Kidney glomerular epithelial cell (primary cell): ENCODE measurements at places on chromosomes 4 and X.

- no peak for DNase-seq
Measured at GRCh38 chrX:51931566-51932150, 38.2 kb downstream of the MAGED1 start.

DNA sequence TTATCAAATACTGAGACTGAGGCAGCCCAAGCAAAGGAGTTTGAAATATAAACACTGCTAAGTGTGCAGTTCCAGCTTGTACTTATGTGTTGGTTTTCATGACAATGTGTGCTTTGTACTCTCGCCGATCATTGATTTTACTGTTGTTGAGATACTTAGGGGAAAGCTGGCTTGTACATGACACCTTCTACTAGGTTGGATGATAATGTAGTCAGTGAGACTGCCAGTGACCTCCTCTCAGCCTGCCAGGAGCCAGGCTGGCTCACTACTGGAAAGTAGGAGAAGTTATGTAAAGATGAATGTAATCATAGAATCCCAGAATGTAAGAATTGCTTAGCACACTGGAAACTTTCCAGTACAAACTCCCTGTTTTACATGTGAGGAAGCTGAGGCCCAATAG lies 132.0 kb downstream of the AFF2 start:
- no peak for DNase-seq

DNA sequence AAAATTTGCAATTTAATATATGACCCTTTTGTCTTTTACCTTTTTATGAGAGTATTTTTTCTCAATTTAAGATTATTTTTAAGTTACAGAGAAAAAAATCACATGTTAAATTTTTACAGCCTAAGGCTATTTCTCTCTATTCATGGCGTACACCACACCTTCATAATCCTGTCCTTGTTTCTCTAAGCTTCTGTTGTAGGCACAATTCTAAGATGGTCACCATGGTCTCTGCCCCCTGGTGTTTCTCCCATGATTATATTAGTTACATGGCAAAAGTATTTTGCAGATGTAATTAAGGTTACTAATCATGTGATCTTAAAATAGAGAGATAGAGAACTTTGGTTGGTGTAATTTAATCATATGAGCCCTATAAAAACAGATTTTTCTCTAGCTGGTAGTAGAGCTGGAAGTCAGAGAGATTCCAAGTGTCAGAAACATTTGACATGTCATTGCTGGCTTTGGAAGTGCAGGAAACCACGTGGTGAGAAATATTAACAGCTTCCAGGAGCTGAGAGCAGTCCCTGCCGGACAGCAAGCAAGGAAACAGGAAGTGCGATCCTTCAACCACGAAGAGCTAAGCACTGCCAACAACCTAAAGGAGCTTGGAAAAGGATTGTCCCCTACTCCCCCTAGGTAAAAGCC lies 89.8 kb downstream of the EIF4E start:
- DNase-seq = peak; percentile 59

DNA sequence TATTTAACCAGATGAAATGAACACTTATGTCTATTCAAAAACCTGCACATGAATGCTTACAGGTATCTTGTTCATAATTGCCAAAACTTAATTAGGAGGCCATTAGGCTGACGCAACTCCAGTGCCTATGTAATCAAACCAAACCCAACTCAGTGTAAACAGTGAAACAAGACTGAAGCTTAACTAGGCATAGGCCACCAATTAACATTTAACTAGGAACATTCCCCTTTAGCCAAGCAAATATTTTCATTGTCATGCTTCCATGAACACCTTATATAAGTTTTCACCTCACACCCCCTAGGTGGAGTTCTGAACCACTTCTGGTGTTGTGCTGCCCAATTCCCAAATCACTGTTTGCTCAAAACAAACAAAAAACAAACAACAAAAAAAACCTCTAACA lies 686.0 kb downstream of the STPG2 start:
- peak; percentile 19 for DNase-seq

- DNase-seq = no peak
Measured at GRCh38 chrX:115260330-115260729, 26.4 kb upstream of the LRCH2 start.

- DNase-seq = peak; percentile 31
Measured at GRCh38 chr4:152957437-152958171, 21.5 kb downstream of the FHDC1 start.

DNA sequence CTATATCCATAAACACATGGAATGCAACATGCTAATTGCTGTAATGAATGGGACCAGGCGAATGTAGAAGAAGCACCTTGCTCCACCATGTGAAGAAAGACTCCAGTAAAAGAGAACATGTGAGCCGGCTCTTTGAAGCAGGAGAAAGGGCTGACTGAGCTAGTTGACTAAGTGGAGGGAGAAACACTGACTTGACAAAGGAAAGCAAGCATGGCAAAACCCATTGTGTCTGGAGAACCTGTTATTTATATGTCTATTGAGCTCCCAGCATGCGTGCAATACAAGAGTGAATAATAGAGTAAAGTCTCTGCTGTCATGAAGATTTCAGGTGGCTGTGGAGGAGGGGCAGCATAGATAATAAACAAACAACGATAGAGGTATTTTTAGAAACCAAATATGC lies 559.9 kb downstream of the RAB28 start:
- no peak for DNase-seq

DNA sequence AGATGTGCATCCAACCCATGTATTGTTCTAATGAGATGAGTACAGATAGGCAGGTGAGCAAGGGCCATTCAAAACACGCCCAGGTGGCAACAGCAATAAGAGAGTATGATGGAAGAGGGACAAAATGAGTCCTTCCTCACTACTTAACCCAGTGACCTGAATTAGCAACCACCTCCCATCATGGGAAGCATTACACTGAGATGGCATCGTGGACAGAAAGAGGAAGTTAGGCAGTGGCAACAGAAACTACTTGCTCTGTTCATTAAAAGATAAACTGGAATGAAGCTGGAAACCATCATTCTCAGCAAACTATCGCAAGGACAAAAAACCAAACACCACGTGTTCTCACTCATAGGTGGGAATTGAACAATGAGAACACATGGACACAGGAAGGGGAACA lies 17.2 kb downstream of the RXFP1 start:
- no peak for DNase-seq

- DNase-seq = no peak
Measured at GRCh38 chr4:157600583-157600982, 380.1 kb downstream of the GRIA2 start.

DNA sequence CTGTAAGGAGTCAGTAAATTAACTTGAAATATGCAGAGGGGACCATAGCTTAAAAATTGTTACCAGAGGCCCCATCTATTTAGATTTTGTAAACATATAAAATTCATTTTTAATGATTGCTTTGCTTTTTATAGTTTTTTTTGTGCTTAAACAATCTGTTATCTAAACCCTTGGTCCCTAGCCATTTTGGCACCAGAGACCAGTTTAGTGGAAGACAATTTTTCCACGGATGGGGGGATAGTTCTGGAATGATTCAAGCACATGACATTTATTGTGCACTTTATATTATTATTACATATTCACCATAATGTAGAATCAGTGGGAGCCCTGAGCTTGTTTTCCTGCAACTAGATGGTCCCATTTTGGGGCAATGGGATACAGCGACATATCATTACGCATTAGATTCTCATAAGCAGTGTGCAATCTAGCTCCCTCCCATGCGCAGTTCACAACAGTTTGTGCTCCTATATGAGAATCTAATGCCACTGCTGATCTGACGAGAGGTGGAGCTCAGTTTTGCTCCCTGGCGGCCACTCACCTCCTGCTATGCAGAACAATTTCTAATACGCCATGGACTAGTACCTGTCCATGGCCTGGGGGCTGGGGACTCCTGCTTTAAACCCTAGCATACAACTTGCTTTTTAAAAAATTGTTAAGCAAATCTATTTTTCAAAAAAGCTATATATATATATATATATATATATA lies 5.9 kb downstream of the ZXDA start:
- no peak for DNase-seq

DNA sequence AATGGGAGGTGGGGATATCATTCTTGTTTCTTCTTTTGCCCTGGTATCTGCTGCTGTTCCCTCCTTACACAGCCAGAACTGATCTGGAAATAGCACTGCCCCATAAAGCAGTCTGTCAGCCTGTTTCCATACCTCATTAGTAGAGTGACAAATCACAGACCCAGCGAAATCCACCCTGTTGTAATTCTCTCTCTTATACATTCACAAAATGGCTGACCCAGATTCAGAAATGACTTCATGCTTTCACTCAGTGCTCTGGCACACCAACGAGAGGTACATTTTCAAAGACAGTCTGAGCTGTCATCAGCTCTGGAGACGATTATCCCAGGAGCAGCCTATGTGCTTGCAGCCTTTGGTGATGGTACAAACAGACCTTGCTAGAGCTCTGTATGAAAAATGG lies 164.6 kb downstream of the AFF2 start:
- DNase-seq = no peak

DNA sequence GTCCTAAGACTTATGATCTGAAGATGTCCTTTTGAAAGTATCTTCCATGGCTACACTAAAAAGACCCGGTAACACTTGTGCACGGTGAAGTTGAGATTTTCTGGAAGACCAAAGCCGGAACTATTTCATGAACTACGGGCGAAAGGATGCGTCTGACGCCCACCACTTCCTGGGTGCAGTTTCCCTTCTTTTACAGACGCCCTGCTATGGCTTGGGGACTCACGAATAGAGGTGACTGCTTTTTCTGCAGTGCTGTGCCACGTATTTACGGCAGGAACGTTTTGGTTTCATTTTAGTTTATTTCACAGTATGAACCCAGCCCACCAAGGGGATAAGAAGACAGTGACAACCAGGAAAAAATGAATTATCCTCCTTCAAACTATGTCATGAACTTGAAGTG lies 180.4 kb downstream of the AFAP1 start:
- no peak for DNase-seq

DNA sequence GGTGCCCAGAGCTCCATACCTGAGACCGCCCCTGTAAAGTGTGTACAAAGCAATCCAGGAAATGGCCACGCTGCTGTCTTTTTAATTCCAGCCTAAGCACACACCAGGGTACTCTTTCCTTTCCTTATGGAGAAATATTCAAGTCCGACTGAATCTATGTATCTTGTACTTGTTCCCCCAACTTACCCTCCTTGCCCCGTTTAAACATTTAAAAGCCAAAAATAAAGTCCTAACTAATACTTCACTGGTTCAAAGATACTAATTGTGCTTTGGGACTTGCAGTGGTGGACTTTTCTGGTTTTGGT lies 731 bp upstream of the AMMECR1 start:
- DNase-seq = no peak

DNA sequence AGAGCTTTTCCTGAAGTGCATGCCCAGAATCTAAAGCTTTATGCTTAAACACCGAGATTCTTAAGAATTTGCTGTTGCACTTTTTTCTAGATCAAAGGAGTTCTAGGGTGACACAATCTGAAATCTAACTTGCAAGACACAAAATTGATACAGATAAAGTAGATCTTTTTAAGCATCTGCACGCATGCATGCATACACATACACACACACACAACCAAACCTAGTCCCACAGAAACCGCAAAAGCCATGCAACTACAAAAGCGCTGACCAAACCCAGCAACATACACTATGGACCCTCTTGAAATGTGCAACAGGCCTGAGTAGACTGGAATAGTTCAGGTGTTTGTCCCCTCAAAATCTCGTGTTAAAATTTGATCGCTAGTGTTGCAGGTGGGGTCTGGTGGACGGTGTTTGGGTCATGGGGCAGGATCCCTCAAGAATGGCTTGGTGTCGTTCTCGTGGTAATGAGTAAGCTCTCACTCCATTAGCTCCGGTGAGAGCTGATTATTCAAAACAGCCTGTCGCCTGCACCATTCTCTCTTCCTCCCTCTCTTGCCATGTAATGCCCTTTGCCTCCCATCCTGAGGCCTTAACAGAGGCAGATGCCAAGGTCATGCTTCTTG lies 52.7 kb downstream of the IRF2 start:
- DNase-seq = no peak

GRCh38 chr4:576245-576821 lies at the start of gene TMEM271:
TMEM271 (minus strand) TSS chr4:576295; CDS start chr4:576062, 233 bp downstream.
- DNase-seq = no peak

DNA sequence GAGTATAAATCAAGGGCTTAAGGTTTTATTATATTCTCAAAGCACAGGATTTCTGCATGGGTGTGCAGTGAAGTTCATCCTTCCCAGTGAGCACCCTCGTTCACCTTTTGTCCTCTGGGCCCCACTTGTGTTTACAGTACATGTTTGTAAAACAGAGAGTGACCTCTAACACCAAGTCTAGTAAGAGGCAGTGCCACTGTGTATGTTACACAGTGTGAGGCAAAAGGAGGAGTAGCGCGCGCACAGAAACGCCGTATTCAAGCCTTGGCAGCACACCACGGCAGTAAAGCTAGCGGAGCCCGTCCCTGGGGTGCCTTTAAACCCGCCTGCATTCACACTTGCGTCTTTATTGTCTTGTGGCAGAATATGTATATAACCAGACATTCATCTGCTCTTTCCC lies 51.9 kb downstream of the CCNI start:
- no peak for DNase-seq

DNA sequence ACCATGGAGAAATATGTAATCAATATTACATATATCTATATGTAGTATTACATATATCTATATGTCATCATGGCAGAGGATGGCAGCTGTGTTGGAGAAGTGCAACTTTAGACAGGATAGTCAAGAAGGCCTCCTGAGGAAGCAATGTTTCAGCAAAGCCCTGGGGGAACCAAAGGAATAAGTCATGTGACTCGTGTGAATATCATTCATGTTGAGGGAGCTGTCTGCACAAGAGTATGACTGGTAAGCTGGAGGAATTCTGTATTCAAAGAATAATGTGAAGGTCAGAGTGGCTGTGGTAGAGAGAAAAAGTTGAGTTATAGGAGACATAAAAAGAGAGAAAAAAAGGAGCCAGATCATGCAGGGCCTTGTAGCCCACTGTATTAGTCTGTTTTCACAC lies 92.9 kb upstream of the EDNRA start:
- peak; percentile 3 for DNase-seq

DNA sequence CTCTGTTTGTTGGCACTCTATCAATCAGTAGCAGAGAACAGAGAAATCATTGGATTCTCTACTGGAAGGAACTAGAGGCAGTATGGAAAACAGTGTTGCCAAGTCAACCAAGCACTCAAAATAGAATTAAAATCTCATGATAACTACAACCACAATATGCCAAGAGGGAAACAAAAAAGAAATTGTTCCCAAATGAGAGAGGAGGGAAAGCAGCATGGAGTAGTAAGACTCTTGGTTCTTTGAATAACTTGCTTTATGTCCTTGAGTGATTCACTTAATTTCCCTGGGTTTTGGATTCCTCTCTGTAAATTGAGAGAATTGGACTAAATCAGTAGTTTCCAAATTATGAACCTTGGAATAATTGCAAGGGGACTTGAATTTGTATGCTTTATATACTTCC lies 285.5 kb upstream of the ANKRD50 start:
- DNase-seq = no peak

DNA sequence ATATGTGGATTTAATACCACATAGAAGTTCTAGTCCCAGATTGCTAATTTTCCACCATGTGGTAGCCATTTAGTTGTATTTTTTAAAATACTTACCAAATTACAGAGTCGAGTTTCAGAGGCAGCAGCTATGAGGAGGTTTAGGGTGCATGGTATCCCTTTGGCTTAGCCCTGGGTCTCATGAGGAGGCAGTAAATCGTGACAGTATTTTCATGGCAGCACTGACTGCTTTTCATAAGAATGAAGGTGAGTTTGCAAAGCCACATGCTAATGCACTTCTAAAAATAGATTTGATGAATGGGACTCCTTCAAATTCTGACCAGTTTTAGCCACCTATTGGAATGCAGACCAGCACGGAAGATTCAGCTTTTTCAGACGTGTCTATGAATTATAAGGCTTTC lies 114.0 kb upstream of the FRG1 start:
- DNase-seq = no peak

- DNase-seq = no peak
Measured at GRCh38 chrX:40005292-40006011, 92.3 kb downstream of the BCOR start.

GRCh38 chr4:8335848-8336247 lies 66.3 kb downstream of the HTRA3 start:
- no peak for DNase-seq
